ENCODE measurements at places on chromosomes 12 and 14. TPM values are rescaled to one million over a fixed set of nuclear protein-coding genes. Genes with fewer than 3 reads are reported as not detected.

The TCL1B gene
- total RNA-seq, result not detected

The RNASE7 gene
- 0.79 TPM for total RNA-seq

The TMEM119 gene
- 61.1 TPM for total RNA-seq

The BHLHE41 gene
- 6.2 TPM for total RNA-seq

- DNase-seq, result no peak
These were observed 2.6 kb upstream of the PRKAB1 start for GRCh38 chr12:119665164-119665929.

DNA sequence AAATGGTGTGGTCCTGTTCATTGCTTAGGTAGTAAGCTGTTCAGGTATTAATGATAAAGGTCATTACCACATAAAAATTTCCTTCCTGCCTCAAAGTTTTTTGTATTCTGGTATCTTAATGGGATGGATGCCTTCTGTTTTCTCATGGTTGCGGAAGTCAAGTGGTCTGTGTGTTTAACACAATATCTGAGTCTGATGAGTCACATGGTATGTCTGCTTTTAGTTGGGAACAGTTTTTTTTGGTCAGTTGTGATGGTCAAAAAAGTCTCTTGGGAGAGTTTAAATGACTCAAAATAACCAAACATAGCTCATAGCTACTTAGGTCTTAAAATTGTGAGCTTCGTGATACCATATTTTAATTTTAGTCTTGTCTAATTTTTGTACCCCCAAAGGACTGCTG lies 40.7 kb downstream of the STK38L start:
- no peak for DNase-seq
